ENCODE measurements at places on chromosomes 3 and 15.

- DNase-seq, result no peak
These were observed 78.0 kb upstream of the TNFSF10 start for GRCh38 chr3:172601066-172601832.

- DNase-seq, result no peak
These were observed 36.1 kb upstream of the MCF2L2 start for GRCh38 chr3:183464480-183464879.

DNA sequence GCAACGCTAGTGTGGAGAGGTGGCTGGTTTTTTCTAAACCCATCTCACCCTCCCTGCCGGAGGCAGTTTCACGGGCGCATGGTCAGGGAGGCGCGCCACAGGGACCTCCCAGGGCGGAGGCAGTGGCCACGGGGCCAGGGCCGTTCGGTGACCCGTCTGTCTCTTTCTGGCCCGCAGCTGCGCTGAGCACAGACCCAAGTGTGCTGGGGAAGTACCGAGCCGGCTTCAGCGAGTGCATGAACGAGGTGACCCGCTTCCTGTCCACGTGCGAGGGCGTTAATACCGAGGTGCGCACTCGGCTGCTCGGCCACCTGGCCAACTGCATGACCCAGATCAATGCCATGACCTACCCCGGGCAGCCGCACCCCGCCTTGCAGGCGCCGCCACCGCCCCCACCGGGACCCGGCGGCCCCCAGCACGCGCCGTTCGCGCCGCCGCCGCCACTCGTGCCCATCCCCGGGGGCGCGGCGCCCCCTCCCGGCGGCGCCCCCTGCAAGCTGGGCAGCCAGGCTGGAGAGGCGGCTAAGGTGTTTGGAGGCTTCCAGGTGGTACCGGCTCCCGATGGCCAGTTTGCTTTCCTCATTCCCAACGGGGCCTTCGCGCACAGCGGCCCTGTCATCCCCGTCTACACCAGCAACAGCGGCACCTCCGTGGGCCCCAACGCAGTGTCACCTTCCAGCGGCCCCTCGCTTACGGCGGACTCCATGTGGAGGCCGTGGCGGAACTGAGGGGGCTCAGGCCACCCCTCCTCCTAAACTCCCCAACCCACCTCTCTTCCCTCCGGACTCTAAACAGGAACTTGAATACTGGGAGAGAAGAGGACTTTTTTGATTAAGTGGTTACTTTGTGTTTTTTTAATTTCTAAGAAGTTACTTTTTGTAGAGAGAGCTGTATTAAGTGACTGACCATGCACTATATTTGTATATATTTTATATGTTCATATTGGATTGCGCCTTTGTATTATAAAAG lies 1.8 kb downstream of the HES1 start:
- DNase-seq, result no peak

DNA sequence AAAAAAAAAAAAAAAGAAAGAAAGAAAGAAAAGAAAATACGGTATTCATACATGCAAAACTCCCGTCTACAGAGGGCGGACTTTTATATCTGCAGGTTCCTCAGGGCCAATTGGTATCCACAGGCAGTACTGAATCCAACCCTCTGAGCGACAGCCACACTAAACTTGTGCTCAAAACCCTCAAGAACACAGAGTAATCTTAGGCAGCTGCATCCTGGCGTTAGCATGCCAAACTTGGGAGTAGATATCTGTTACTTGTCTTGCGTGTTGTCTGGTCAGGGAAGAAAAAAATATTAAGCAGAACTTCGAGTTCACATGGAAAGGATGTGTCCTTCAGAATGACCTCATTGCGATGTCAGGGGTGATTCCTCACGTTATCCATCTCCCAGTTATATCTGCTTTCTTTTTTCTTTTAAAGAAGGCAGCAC lies 12.8 kb downstream of the SNAP23 start:
- no peak for DNase-seq

DNA sequence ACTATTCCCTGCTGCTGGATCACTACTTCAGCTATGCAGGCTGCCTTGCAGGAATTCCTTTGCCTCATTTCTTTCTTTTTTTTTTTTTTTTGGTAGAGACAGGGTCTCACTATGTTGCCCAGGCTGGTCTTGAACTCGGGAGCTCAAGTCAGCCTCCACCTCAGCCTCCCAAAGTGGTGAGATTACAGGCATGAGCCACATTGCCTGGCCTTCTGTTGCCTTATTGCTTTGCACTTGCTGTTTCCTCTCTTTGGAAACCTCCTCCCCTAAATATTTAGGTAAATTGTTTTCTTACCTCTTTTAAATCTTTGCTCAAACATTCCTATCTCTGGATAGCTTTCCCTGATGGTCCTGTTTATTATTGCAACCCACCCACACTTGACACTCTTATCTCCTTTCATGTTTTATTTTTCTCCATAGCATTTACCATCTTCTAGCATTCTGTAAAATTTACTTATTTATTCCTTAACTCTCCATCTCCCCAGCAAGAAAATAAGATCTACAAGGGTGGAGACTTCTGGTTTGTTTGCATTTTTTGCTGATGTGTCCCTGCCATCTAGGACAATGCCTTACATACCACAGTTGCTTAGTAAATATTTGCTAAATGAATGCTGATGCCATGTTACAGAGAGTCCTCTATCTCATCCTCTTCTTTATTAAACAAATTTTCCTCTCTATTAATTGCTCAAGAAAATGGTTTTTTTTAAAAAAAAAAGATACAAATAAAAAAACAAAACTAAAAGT lies 134.8 kb downstream of the P2RY1 start:
- no peak for DNase-seq

DNA sequence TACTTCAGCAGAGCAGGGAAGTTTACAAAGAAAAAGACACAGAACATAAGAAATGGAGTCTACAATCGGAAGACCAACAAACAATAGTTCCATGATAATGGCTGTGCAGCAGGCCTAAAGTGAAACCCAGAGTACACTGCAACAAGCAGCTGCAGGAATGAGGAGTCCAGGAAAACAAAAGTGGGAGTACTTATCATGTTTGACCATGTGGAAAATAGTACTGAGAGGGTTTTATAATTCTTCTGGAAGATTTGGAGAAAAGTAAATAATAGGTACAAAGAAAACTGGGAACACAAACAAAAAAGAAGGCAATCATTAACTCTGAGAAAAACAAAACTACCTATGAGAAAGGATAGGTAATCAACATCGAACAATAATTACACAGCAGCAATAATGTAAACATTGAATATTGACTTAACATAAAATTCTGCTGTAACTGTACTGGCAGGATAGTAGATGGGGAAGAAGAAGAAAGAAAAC lies 87.5 kb downstream of the NEK10 start:
- DNase-seq, result no peak

GRCh38 chr3:190616637-190617036 lies 102.8 kb downstream of the IL1RAP start:
- DNase-seq, result no peak

DNA sequence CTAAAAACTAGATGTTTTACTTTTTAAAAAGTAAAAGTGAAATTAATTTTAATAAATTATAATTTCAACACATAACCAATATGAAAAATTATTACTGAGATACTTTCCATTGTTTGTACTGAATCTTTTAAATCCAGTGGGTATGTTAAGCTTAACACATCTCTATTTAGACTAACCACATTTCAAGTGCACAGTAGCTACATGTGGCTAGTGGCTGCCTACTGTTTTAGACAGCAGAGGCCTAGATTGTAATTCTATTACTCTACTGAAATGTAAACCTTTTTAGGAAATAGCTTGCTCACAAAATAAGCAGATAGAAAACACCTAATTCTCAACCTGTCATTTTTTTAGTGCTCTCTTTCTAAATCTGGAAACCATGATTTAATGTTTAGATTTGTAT lies 4.9 kb downstream of the TCAIM start:
- no peak for DNase-seq

- no peak for DNase-seq
These were observed 681 bp downstream of the TWF2 start for GRCh38 chr3:52238193-52238760.

DNA sequence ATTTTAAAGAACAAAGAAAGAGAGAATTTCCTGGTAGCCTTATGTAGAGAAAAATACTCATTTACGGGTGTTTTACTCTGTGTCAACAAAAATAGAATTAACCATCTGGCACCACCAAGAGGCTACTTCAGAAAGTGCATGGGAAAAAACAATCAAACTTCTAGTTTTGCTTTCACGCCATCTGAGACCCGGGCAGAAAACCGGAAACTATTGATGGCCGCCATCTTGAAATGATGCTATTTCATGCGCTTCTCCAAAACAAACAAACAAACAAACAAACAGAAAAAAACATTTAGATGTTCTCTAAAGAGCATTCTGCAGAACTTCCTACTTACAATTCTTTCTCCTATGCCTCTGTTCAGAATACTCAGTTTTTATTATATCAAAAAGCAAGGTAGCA lies 49.4 kb upstream of the SYNPR start:
- no peak for DNase-seq

GRCh38 chr15:83709241-83709640 lies 55.3 kb downstream of the ADAMTSL3 start:
- DNase-seq, result no peak

GRCh38 chr3:157590273-157590672 lies 87.1 kb upstream of the VEPH1 start:
- DNase-seq, result no peak

DNA sequence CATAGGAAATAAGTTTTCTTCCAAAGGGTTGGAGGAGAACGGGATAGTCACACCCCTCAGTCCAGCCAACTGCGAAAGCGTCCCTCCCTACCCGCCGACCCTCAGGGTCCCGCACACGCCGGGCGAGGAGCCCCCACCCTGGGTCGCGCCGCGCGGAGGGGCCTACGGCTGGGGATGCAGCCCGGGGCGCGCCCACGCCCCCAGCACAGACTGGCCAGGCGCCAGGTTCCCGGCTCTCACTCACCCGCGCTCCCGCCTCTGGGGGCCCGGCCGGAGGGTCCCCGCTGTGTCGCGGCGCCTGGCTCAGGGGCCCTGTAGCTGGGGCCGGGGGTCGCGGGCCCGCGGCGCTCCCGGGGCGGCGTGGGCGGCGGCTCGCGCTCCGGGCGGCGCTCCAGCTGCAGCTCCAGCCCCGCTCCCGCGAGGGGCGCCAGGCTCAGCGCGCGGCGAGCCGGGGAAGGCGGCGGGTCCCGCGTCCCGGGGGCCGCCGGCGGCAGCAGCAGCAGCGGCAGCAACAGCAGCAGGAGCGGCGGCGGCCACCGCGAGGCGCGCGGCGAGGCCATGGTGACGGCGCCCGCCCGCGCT lies 375 bp downstream of the HEG1 start:
- no peak for DNase-seq
